ENCODE measurements at places on chromosomes 7 and 10.

DNA sequence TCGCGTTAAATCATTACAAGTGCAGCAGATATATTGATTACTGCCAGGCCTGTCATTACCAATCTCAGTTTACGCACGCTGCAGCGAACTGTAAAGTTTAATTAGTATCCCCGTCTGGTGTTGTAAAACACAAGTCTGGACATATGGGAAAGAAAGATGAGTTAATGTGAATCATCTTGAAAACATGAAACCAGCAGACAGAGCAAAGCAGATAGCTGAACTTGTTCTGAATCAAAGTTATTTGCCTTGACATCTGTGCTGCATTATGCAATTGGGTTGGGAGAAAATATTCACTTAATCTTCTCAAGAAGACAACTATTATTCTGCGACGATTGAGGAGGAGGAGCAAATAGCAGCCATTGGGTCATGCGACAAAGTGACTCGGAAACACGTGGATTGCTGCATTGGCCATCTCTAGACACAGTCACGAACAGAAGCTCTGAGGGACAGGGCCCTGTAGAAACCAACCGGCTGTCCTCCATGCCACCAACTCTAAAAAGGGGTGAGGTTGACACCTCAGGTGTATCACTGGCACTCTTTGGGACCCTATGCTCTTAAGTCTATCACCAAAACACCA lies 156.3 kb upstream of the C7orf33 start:
- no peak for DNase-seq

DNA sequence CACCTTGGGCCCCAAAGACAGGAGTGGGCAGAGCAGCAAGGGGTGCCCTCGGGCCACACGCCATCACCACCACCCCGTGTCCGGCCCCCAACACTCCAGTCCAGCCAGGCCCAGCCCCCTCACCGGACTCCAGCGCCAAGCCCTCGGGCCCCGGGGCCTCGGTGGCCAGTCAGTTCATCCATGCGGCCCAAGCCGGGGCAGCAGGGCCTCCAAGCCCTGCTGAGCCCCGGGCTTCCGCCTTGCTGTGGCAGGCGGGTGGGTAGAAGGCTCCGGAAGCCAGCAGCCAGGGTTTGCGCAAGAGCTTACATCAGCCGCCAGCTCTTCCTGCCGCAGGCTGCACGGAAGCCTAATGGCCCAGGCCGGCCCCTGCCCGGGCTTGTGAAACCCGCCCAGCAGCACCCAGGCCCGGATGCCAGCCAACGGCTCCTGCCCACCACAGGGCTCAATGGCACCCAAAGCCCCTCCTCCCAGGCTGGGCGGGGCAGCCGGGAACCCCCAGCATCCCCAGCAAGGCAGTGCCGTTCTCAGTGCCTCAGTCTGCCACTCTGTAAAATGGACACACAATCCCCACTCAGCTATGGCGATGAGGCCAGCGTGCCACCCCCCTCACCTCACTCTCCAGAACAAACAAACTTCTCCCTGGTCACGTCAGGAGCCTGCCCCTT lies 26.5 kb downstream of the TNRC18 start:
- peak; percentile 98 for DNase-seq

- DNase-seq: no peak
Measured at GRCh38 chr7:73567846-73568685, 10.3 kb downstream of the TBL2 start.

- DNase-seq: no peak
Measured at GRCh38 chr7:2974093-2974819, 69.4 kb downstream of the CARD11 start.

DNA sequence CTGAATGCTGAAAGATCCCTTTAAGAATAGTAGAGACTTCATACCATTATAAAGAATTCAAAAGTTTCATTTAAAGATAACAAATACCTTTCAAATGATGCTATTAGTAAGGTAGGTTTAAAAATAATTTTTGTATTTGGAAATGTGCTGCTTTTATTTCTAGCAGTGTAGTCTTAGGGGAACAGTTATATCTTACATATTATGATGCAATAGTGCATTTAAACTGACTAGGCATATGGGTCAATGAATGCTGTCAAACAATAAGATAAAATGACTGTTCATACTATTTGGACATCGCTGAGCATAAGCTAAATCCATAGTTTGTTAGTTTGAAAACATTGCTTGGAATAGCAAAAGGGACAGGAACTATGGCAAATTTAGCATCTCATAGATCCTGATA lies 354.8 kb upstream of the SEMA3A start:
- DNase-seq: no peak

GRCh38 chr10:89478085-89478738 lies 57.2 kb downstream of the SLC16A12 start:
- DNase-seq: peak; percentile 27

DNA sequence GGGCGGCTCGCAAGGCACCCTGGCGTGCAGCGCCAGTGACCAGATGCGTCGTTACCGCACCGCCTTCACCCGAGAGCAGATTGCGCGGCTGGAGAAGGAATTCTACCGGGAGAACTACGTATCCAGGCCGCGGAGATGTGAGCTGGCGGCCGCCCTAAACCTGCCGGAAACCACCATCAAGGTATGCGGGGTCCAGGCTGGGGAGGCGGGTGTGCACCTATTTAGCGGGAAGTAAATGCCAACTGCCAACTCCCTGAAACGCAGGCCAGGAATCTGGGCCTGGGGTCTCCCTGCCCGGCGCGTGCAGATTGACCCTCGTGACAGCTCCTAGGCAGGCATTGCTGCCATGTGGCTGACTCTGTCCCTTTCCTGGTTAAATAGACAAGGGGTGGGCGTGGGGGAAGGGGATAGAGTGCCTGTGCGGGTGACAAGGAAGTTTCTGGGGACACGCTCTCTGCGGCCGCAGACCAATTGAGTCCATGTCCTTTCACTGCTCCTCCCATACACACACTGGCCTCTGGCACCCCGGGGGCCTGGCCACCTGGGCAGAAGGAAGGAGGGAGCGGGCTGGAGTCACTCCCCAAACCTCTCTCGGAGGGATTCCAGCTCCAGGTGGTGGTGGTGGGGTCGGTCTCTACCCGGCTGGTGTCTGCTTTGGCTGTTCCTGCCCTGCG lies 2.7 kb downstream of the EVX1 start:
- DNase-seq: no peak

DNA sequence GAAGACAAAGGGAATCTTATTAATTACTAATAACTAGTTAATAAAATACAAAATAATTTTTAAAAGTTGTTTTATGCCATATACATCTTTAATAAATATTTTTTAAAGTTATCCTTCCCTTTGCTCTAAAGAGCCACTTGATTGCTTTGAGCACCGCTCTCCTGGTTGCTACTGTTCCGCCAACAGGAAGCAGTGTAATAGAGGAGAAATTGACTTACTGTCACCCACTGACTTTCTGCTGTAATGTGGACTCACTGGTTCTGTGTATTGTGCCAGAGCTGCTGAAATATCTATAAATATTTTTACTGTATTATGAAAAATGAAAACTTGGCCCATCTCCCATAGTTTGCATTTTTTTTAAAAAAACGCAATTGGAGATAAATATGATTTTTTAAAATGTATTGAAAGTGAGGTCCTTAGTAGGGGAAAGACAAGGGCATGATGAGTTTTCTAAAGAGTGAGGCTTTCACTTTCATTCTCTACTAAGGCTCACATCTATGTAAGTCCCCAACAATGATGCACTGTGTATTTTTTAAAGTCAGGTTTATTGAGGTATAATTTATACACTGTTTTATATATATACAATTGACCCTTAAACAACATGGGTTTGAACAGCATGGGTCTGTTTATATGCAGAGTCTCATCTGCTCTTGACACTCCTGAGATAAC lies 100.5 kb downstream of the NPY start:
- no peak for DNase-seq

GRCh38 chr10:26359670-26360069 lies 78.5 kb upstream of the APBB1IP start:
- DNase-seq: no peak

DNA sequence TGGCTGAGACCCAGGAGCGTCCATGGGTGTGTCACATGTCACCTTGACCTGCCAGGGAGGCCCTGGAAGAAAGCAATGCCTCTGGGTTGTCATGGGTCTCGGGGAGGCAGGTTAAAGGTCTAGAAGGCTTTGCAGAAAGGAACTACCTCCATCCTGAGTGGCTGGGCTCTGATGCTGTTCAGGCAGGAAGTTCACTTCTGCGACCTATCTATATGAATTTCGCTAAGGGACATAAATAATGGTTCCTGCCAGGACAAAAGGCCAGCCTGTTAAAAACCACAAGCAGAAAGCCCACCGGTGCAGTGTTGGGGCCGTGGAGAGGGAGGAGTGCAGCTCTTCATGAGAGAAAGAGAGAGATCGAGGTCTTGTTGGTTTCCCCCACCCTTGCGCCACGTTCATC lies 182.9 kb downstream of the PTPN20 start:
- DNase-seq: no peak

DNA sequence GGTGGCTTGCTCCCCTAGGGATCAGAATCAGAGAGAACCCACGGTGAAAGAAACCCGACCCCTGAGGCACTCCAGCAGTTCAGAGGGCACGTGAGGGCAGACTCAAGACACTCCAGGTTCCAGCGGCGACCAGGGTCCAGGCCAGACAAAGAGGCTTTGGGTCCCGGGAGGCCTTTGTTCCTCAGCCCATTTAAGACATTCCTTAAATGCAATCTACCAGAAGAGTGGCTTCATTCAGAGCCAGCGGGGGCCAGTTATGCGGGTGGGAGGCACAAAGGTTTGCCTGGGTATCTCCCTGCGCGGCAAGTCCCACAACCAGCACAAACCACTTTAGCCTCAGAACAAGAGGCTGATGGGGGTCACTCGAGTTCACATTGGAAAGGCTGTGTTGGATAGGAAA lies 53.6 kb downstream of the AFAP1L2 start:
- no peak for DNase-seq

GRCh38 chr10:33106767-33107166 lies 148.7 kb upstream of the ITGB1 start:
- no peak for DNase-seq

GRCh38 chr7:37247861-37248260 lies 200.8 kb downstream of the ELMO1 start:
- no peak for DNase-seq

- no peak for DNase-seq
Measured at GRCh38 chr7:146346096-146346495, 229.5 kb downstream of the CNTNAP2 start.

DNA sequence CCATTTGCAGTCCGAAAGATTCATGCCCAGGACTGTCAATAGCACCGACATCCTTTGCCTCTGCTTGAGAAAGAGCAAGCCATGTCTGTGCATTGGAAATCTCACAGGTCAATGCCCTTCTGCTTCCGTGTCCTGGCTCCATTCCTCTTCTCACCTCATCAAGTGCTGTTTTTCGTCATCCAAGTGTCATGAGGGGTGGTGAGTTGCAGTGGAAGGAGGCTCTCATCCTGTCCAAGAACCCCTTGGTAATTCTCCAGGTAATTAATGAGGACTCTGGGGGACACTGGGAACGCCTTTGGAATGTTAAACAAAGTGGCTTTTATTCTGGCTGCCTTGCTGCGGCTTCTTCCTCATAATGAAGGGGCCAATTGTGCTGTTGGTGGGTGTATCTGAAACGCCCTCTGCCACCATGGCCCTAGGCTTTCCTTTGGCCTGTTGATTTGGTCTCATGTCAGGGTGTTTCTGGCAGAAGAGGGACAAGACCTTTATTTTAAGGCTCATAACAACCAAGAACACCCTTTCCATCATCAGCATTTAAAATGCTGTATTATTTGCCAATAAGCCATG lies 57.7 kb downstream of the PPP1R3C start:
- no peak for DNase-seq

DNA sequence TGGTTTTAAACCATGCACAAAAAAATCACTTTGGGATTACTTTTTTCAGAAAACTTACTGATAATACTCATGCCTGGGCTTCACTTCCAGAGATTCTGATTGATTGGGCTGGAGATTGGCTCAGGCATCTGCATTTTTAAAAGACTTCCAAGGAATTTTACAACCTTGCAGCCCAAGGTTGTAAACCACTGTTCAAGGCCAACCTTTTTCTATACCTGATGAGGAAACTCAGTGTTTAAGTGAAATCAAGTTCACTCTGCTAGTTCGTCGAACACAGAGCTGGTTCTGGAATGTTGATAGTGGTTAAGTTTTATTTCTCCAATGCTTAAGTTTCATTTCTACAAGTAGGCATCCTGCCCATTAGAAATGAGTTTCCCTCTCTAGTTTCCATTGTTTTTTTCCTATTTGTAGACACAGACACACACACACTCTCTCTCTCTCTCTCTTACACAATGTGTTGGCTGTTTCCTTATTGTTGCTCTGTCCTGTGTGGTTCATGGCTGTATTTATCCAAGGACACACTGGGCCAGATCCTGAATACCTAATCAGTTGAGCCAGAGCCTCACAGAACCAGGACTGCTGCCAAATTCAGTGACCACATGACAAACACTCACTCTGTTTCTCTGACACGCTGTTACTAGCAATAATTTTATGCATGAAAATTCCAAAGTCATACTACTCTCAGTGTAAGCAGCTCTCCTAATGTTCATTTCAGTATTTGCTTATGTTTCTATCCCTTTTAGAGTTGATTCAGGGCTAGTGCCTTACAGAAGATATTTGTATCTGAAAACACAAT lies 3.7 kb upstream of the IFIT1B start:
- DNase-seq: no peak

- no peak for DNase-seq
Measured at GRCh38 chr10:69636626-69637605, 6.9 kb downstream of the FAM241B start.

DNA sequence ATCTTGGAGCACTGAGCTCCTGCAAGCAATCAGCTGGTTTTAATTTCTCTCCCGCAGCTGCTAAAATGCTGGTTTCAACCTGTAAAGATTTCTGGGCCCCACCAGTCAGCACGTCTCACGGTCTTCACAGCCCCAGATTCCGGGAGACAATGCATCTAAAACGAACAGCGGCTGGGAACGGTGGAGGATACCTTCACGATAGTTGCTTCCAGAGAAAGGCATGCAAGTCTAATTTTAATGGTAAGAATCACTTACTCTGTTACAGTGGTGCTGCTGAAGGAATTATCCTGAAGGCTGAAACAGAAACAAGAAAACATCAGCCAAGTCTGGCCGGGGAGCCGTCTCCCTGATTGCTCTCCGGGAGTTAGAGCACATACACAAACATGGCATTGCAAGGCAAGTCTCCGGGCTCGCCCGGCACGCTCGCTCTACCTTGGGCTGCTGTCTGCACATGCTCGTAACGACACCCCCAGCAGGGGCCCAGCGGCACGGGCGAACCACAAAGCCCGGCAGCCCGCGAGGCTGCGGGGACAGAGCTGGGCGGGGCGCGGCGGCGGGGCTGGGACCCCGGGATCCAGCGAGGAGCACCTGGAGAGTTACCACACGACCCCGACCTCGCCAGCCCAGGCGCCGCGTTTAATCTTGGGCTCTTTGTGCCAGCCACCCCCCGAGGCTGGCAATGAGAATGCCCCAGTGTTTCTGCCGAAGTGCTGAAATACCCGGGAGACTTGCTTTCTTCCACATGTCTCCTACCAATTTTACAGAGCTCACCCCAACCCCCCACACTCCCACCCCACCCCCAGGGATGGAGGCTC lies at the start of gene FAM13C:
FAM13C (minus strand) TSS at position 406 of the 815 bp plus-strand sequence; CDS start at position 317, 89 bp downstream.
- no peak for DNase-seq
